ENCODE measurements at places on chromosomes 1 and 21.

- no peak for DNase-seq
These were observed 82.8 kb downstream of the DMRTB1 start for GRCh38 chr1:53541761-53542550.

- DNase-seq: no peak
These were observed 83.5 kb downstream of the NDUFS5 start for GRCh38 chr1:39109644-39110043.

DNA sequence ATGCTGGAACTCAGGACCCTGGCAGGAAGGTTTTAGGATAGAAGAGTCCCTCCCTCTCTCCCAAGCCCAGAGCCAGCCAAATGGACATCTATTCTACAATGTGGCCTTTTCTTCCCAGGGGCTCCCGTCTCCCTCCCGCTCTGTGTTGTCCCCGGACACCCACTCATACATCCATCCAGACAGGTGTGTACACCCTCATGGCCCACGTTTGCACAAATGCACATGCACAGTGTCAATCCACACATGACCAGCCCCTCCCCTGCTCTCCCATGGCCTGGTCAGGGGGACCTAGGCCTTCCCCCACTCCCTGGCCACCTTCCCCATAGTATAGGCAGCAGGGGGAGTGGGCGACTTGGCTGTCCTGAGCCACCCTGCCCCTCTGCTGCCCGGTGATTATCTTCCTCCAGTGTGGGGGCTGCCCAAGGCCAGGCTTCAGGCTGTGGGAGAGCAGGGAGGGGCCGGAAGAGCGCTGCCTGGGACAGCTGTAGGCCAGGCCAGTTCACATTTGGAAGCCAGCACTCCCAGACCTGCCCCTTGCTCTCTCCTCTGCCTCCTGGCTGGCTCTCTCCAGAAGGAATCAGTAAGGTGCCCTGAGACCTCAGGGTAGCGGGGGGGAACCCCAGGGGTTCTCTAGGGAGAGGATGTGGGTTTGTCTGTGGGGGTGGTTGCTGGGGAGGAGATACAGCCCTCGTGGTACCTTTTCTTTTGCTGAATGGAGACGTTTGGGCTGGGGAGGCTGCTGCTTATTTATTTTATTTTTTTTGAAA, 4.1 kb upstream of the PTPN7 start:
- no peak for DNase-seq

DNA sequence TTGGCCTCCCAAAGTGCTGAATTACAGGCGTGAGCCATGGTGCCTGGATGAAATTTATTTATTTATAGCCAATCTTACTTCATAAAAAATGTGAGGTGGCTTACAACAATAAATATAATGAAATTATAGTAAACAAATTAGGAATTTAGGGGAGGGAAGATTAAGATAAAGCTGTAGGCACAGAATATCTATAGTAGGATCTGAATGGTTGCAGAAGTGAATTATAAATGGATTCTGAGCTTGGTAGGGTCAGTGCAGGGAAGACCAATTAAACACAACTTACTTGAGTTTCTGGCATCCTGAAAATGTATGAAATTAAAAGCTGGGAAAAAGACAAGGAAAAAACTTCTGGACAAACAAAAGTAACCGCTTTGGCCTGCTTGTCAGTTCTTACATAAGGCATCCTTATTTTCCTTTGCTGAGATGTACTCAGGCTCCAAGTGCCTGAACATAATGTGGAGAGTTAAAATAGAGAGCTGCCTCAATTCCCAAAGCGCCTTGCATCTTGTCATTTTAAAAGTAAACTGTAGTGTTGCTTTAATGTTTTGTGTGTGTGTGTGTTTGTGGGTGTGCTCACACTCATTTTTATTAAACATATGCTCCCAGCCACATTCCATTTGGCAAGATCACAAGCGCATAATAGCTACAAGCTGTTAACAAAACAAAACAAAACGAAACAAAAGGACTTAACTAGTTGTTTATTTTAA, 247.3 kb downstream of the S1PR1 start:
- DNase-seq: no peak

DNA sequence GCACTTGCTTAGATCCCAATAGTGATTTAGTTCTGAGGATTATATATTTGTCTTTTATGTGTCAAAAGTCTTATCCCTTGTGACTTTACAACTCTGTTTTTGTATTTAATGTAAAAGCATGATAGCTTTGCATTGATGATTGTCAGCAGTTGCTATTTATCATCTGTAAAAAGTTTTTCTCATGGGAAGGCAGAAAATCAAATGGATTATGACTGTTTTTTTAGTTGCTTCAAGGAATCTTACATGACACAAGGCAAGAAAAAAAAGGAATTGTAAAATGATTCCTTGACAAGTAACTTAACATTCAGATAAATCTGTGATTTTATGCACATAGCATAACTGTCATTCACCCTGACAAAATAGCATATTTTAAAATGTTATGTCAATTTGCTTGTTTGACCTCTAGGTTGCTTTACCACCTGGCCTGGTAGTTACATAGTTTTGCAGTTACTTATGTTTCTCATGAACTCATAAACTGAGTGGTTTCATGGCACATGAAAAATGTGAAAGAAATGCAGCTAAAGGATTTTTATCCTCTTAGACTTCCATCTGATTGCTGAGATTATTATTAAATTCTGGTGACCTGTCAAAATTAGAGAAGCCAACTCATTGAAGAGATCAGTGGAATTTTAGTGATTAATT, 622.6 kb downstream of the ADGRL2 start:
- no peak for DNase-seq

GRCh38 chr1:25744140-25744581, 55.8 kb upstream of the SELENON start:
- no peak for DNase-seq

DNA sequence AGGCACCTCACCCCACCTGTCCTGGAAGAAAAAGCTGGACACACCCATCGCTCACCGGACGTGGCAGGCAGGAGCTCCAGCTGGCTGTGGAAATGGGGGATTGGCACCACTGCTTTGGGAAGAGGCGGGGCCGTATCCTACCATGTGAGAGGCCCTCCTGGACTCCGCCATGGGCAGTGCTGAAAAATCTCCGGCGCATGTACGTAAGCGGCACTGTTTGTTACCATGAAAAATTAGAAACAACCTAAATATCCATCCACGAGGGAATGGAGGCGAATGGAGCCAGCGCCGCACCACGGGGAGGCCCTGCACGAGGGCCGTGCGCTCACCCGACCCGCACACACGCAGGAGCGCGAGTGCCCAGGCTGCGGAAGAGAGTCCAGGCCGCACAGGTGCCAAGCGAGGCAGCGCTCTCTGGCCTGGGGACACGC, 3.1 kb downstream of the KRTAP10-8 start:
- no peak for DNase-seq

- DNase-seq: no peak
These were observed 88.5 kb upstream of the VAV3 start for GRCh38 chr1:108053270-108054013.

GRCh38 chr1:25063591-25064416, 133.7 kb upstream of the RUNX3 start:
- no peak for DNase-seq

GRCh38 chr1:94316836-94317789, 79.7 kb upstream of the ARHGAP29 start:
- DNase-seq: no peak

DNA sequence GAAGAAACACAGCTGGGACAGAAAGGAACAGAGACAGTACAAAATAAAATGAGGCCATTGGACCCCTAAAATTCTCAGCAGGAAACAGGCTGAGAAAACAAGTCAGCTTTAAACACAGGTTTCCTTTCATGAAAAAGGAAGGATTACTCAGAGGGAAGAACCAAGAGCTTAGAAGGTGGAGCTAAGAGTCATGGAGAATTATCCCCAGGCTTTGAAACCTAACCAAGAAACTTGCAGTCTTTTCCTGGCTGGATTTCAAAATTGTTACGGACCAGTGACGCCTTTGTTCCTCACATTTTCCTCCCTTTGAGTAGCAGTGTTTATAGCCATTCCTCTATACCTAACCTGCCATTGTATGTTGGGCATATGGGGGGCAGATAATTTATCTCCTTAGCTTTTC, 8.8 kb downstream of the HMGB4 start:
- DNase-seq: no peak

DNA sequence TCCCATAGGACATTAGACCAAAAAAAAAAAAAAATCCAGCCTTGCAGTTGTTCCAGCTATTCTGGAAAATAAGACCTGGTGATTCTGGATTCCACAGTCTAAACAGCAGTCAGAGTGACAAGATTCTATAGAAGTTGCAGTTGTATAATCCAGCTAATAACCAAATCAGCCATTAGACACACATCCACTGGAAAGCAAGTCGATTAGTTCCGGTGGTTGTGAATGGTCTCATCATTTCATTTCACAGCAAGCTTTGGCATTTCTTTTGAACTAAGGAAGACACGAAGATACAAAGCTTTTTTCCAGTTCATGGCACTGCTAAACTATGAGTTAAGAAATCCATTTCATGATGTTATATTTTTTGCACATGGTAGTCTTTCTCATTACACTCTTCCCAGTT, 54.4 kb upstream of the FAM89A start:
- no peak for DNase-seq

GRCh38 chr1:34899906-34900305, 29.5 kb downstream of the DLGAP3 start:
- DNase-seq: no peak
